ENCODE measurements at places on chromosomes 13 and 19.
A peak's percentile ranks its signal among the peaks of the same experiment; 100 is the strongest.

DNA sequence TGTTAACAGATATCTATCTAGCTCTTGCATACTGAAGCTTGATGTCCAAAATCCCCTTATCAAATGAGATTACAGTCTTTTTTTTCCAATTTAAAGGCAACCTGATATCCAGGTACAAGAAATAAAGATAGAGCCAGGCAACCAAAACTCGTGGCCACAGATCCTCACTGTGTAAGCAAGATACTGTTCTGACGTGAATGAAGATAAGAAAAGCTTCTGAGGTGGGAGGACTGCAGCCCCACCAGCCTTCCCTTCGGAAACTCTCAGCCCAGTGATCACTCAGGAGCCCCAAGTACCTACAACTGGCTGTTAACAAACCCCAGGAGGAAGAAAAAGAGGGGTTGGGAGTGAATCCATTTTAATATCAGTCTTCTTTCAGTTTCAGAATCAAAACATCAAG lies 191.6 kb downstream of the EFNB2 start:
- DNase-seq: no peak

DNA sequence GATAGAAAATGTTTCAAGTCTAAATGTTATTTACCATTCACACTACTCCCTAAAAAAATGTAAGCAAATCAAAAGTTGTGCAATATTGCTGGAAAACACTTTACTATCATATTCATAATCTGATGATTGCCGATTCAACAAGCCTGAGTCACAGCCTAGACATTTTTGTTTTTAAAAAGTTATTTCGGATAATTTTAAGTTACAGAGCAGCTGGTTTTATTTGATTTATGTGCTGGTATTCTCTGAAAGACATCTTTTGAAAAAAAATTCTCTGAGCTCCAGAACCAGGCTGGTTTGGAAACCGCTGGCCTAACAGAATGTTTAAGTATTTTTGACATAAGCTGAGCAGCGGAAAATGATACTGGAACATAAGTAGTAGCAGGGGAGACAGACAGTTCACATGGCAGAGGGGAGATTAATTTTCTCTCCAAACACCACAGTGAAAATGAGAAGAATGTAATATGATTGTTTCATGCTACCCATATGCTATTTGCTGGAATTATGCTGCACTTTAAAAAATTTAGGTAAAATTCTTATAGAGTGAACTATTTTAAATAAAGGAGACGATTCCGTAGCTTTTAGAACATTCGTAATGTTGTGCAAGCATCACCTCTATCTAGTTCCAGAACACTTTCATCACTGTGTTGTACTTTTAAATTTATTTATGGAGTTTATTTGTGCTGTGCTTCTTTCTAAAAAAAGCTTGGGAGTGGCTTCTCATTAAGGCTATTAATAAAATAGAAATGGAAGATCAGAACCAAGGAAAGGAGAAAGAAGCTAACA lies 36.1 kb downstream of the TBC1D4 start:
- DNase-seq: no peak

DNA sequence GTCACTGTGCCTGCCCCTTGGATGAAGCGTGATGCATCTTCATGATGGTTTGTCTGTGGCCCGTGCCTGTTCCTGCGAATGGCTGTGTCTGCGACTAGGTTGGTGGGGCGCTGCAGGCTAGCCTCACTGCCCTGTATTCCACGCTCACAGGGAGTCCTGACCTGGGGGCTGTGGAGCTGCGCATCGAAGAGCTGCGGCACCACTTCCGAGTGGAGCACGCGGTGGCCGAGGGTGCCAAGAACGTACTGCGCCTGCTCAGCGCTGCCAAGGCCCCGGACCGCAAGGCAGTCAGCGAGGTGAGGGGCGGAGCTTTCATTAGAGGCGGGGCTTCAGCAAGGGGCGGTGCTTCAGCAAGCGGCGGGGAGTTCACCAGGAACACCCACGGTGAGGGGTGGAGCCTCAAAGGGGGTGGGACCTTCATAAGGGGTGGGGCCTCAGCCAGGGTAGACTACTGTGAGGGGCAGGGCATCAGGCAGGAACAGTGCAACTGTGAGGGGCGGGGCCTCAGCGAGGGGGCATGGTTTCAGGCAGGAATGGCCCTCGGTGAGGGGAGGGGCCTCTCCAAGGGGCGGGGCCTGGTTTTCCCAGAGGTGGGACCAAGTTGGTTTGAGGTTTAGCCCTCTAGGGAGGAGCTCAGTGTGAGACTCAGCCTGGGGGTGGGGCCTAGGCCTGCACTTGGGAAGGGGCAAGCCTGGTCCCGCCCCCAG lies 17.2 kb downstream of the PKN1 start:
- peak; percentile 31 for DNase-seq

- DNase-seq: no peak
These were observed 19.6 kb downstream of the MPND start for GRCh38 chr19:4362831-4363545.

GRCh38 chr19:662207-662961 lies 630 bp downstream of the RNF126 start:
- peak; percentile 70 for DNase-seq

DNA sequence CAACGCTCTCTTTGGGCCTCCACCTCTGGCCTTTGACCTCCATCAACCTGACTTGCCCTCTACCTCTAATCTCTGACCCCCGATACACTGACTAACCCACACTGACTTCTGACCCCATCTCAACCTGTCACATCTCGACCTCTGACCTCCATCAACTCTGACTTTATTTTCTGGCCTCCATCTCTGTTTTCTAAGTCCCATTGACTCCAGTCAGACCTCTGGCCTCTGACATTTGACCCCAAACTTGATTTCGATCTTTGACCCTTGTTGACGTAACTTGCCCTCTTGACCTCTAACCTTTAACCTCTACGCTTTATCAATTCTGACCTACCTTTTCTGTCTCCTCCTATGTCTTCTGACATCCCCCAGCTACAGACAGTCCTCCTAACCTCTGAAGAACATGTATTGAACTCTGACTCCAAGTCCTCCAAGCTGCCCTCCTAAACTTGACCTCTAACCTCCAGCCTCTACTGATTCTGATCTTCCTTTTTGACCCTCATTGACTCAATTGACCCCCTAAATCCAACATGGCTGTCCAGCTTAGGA lies 780 bp downstream of the ACP4 start:
- no peak for DNase-seq

DNA sequence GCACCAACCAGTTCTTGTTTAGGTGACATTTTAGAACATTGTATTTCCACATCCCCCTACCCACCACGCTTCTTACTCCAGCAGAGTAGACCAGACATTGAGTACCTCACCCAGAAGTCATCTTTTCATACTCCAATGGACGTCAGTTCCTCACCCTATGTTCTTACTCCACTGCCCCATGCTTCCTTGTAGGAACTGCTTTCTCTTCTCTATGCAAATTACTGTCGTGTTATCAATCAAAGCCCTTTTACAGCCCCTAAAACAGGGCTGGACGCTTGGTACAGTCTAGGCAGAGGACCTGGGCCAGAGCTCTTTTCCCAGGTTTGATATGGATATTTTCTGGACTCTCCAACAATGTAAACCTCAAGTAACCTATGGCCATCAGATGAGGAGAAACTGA lies 58.2 kb downstream of the USP12 start:
- DNase-seq: no peak

GRCh38 chr13:22562116-22562515 lies 618.7 kb upstream of the SGCG start:
- DNase-seq: no peak

- no peak for DNase-seq
These were observed 722.2 kb upstream of the PCDH20 start for GRCh38 chr13:62137629-62138405.

DNA sequence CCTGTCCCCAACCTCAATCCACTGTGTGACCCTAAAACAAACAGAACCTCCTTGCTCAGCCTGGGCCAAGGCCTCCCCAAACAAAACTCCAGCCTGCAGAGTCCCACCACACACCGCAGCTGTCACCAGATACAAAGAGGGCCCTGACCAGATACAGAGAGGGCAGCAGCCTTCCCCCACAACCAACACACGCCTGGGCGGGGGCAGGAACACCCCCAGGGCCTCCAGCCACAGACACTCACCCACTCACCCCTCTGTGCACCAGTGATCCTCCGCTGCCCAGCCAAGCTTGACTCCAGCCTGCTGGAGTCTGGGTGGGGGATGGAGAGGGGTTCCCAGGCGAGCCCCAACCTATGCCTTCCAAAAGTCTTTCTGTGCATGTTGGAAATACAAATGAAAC lies 5.9 kb upstream of the CIRBP start:
- peak; percentile 61 for DNase-seq

DNA sequence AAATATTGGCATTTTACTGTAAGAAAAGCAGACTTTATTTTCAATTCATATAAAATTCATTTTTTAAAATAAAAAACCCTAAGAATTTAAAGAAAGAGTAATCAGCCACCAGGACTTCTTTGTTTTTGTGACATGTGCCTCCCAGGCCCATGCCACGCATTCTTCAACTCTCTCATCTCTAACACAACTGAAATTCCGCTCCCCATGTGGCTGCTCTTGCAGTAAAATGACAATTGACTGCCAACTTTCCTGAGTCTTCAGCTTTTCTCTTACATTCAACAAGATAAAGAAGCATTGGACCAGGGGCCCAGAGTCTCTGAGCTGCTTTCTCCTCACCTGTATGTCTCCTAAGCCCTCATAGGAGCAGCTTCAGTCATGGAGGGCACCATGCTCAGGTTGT lies 372.1 kb downstream of the UQCRFS1 start:
- no peak for DNase-seq

- DNase-seq: no peak
These were observed 2.1 kb downstream of the HAMP start for GRCh38 chr19:35284153-35285094.

DNA sequence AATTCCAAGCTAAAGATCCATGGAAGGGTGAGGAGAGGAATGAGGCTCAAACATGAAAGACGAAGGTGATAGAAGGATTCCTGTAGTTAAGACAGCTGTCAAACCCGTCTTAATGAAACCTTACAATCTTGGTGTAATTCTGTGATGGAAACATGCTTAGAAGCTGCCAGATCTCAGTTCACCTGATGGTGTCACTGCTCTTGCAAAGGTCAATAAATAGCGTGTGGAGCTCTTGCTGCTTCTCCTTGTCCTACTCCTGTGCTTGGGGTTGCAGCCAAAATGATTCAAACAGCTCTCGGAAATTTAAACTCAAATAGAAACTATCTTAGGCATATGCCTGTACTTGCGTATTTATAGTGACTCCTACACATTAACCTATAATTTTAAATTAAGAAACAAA lies 1705.0 kb downstream of the OLFM4 start:
- DNase-seq: no peak

DNA sequence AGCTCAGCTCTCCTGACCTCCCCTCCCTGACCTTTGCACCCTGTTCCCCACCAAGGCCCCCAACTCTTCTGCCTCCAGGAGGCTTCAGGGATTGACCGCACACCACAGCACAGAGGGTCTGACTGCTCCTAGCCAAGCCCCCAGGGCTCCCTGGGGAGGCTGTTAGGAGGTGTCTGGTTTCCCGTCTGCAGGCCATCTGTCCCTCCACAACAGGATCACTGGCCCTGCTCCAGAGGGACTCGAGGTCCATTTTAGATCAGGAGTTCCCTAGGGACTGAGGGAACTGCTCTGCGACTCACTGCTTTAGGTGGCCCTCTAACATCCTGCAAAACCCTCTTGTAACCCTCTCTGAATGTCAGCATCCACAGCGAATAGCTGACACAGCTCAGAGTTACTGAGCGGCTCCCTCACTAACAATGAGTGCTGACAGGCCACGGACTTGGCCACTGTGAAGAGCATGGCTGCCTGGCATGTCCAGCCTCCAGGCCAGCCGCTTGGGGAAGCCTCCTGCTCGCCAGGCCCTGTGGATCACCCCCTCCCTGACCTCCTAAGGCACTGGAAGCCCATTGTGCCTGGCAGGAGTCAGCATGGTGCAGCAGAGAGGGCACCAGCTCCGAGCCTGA lies 17.7 kb downstream of the GRIK5 start:
- DNase-seq: no peak

GRCh38 chr19:11196406-11197287 lies 698 bp downstream of the KANK2 start:
- peak; percentile 17 for DNase-seq

Data from kidney tubule cell (primary cell).